ENCODE measurements at places on chromosomes 2 and 18. TPM values are rescaled to one million over a fixed set of nuclear protein-coding genes. Genes with fewer than 3 reads are reported as not detected.

AQP12B gene
- 0.96 TPM for total RNA-seq

SERPINB3 gene
- total RNA-seq = 0.96 TPM

IL1R2 gene
- total RNA-seq = 3.6 TPM

IL1A gene
- total RNA-seq = 1.4 TPM

COLEC11 gene
- not detected for total RNA-seq

CNDP1 gene
- total RNA-seq = 1.2 TPM

OSR1 gene
- total RNA-seq = 8.9 TPM

NR4A2 gene
- total RNA-seq = 2.2 TPM

TUBB8B gene
- not detected for total RNA-seq

TTN gene
- 14.0 TPM for total RNA-seq

CDK5R2 gene
- total RNA-seq = not detected

RFTN2 gene
- 18.1 TPM for total RNA-seq

CD226 gene
- total RNA-seq = 14.0 TPM

SMAD7 gene
- 54.4 TPM for total RNA-seq

PRADC1 gene
- total RNA-seq = 2.2 TPM

COL4A3 gene
- total RNA-seq = 3.9 TPM

MC4R gene
- 4.1 TPM for total RNA-seq

C2orf80 gene
- not detected for total RNA-seq

ARL4C gene
- 8.4 TPM for total RNA-seq

CAPN14 gene
- 0.96 TPM for total RNA-seq

Data from umbilical cord (tissue), 2 donors.